ENCODE measurements at places on chromosomes 11 and 22. TPM values are rescaled to one million over a fixed set of nuclear protein-coding genes. Genes with fewer than 3 reads are reported as not detected.

ACTN3 gene
- not detected for polyA plus RNA-seq

UVRAG gene
- polyA plus RNA-seq, result 3.3 TPM

ADM2 gene
- polyA plus RNA-seq, result 4.8 TPM

ESAM gene
- polyA plus RNA-seq, result 9.4 TPM

RAB36 gene
- 7.3 TPM for polyA plus RNA-seq

OR4A16 gene
- not detected for polyA plus RNA-seq

RAB39A gene
- polyA plus RNA-seq, result 0.21 TPM

BCO2 gene
- polyA plus RNA-seq, result 3.4 TPM

KCNJ11 gene
- 9.9 TPM for polyA plus RNA-seq

SCARF2 gene
- polyA plus RNA-seq, result 1.2 TPM

RIMBP3C gene
- not detected for polyA plus RNA-seq

CELF1 gene
- polyA plus RNA-seq, result 29.5 TPM

TRIM6 gene
- 1.7 TPM for polyA plus RNA-seq

DNA sequence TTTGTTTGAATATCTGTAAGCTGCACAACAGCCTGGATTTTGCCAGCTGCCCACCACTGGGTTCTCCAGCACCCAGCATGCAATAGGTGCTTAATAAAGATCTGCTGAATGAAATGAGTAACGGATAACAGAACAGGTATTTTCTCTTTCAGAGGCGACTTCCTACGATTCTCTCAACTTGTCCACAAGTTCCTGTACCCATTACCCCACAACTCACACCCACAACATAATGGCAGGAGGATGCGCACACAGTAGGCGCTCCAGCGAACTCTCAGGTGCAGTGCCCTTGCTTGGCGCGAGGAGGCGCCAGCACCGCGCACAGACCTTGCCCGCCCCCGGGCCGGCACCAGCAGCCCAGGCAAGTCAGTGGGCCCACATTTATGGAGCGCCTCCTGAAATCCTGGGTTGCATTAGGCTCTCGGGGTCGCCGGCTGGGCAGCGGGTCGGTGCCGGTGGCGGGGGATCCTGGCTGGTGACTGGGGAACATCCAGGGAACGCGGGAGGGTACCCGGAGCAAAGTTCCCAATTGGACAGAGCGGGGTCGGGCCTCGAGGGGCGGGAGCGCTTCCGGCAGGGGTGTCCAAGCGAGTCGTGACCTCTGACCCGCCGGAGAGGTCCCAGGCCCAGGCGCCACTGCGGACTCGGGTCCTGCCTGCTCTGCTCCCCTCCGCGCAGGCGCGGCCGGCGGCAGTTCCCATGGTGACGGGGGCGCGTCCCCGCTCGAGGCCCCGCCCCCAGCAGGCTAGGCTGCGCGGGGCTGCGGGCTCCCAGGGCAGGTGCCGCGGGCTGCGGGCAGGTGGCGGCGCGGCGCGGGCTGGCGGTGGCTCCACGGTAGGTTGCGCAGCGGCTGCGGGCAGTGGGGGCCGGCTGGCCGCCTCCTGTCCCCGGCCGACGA, at the start of gene KIAA1671:
TSS of gene KIAA1671 (plus strand) at position 775 of the 895 bp plus-strand sequence. CDS start 75,284 bp downstream, outside the sequence.
- H3K27me3 ChIP-seq, result no peaks in the 10 kb centered on the region
- peak within 1 kb of the TSS; percentile 53 for H3K4me3 ChIP-seq
- peaks cover 12% of the 10 kb centered on the region for H3K4me1 ChIP-seq
- peak; percentile 97 for DNase-seq
- H3K36me3 ChIP-seq, result no peaks in the 10 kb centered on the region

- no peak for DNase-seq
- no peaks in the 10 kb centered on the region for H3K4me1 ChIP-seq
- no peak overlapping the region for H3K4me3 ChIP-seq
- no peak overlapping the region for H3K27ac ChIP-seq
Observed at GRCh38 chr22:49726701-49727101, 101.0 kb downstream of the BRD1 start.

- no peaks in the 10 kb centered on the region for H3K27me3 ChIP-seq
- no peak for DNase-seq
- no peak overlapping the region for H3K4me3 ChIP-seq
- H3K36me3 ChIP-seq, result no peaks in the 10 kb centered on the region
Observed at GRCh38 chr11:96361778-96362177, 18.8 kb upstream of the MAML2 start.

DNA sequence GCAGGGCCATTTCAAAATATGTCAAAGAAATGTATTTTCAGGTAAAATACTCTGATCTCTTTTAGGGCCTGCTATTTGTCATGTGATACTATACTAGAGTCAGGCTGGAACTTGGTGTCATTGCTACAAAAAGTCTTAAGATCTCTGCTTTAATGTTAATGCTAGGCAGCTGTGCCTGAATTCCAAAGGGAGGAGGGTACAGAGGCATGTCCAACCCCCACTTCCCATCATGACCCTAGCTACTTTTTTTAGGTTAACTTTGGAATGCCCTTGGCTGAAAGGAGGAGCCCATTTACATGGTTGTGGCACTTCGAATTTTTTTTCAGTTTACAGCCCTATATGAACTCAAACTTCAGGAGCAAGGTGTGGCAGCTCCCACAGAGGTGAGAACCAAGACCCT, 58.1 kb downstream of the OSBP2 start:
- H3K27me3 ChIP-seq, result no peaks in the 10 kb centered on the region
- H3K4me3 ChIP-seq, result no peak overlapping the region
- H3K4me1 ChIP-seq, result no peaks in the 10 kb centered on the region
- no peak overlapping the region for H3K27ac ChIP-seq
- no peaks in the 10 kb centered on the region for H3K36me3 ChIP-seq

DNA sequence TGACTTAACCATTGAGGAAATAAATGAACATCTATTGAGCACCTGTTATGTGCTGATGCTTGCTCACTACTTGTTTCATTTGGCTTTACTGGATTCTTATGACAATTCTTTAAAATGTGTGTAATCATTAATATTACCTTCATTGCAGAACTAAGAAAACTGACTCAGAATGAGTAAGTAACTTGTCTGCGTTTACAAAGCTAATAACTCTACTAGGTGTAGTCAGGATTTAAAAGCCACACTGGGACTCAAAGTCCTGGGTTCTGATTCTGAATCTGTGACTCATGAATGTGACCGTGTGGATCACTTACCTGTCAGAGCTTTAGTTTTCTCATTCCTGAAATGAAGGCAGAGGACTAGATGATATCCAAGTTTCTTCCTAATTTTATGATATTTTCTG, 23.4 kb upstream of the KIRREL3 start:
- H3K4me3 ChIP-seq, result no peak overlapping the region
- no peaks in the 10 kb centered on the region for H3K4me1 ChIP-seq
- H3K27me3 ChIP-seq, result peaks cover under 1% of the 10 kb centered on the region
- no peak overlapping the region for H3K27ac ChIP-seq
- no peaks in the 10 kb centered on the region for H3K36me3 ChIP-seq

DNA sequence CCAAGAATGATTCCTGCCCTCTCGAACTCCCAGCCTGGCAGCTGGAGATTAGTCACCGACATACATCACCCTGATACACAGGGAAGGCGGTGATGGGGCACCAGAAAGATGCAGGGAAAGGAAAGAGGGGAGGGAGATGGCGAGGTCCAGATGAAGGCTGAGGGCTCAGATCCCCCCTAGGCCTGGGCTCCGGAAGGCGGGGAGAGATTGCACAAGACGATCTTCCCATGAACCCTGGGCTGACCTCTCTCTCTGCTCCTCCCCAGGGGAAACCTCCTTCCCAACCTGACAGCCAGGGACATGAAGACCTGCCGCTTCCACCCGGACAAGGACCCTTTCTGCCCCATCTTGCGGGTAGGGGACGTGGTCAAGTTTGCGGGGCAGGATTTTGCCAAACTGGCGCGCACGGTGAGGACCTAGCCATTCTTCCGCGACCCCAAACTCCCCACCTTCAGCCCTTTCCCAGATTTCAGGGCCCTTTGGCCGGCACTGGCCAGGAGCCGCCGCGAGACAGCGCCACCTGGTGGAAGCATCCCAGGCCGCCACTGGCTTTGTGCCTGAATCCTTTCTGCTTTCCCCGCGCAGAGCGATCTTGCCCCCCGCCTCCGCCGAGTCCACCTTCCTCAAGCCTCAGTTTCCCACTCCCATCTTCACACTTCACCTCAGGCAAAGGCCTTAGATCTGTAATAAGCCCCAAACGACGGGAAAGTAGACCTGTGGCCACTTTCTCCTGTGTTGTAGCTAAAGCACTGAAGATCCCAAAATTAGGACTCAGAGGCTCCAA, 11.5 kb downstream of the P2RX3 start:
- H3K27ac ChIP-seq, result no peak overlapping the region
- H3K36me3 ChIP-seq, result no peaks in the 10 kb centered on the region
- H3K4me3 ChIP-seq, result no peak overlapping the region
- no peaks in the 10 kb centered on the region for H3K27me3 ChIP-seq
- DNase-seq, result peak; percentile 39
- peaks cover 5% of the 10 kb centered on the region for H3K4me1 ChIP-seq

- no peak overlapping the region for H3K27ac ChIP-seq
- no peaks in the 10 kb centered on the region for H3K36me3 ChIP-seq
- no peak overlapping the region for H3K4me3 ChIP-seq
- H3K4me1 ChIP-seq, result peaks cover 3% of the 10 kb centered on the region
- DNase-seq, result no peak
Observed at GRCh38 chr11:76513654-76514034, 68.8 kb downstream of the EMSY start.

DNA sequence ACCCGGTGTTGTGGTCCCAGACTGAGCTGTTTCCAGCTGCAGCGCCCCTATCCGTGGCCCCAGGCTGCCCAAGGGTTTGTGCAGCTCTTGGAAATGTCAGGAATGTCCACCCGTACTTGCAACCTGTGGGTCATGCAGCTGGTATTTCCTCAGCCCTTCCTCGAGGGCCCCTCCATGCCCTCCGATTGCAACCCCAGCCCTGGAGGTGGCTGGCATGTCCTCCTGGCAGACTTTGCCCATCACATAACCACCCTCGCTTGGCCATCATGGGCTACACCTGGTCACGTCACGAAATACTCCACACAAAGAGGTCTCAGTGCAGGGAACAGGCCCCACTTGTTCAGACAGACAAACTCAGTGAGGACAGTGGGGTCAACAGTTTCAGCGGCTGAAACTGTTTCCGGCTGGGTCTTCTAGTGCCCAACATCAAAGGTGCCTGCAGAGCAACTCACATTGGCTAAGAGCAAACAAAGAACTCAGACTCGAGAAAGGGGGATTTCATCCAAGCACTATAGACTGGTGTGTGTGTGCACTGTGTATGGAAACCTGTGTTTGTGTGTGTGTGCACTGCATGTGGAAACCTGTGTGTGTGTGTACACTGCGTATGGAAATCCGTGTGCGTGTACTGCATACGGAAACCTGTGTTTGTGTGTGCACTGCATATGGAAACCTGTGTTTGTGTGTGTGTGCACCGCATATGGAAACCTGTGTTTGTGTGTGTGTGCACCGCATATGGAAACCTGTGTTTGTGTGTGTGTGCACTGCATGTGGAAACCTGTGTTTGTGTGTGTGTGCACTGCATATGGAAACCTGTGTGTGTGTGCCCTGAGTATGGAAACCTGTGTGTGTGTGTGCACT, 72.8 kb upstream of the CCND1 start:
- H3K27me3 ChIP-seq, result no peaks in the 10 kb centered on the region
- H3K4me1 ChIP-seq, result no peaks in the 10 kb centered on the region
- no peak overlapping the region for H3K27ac ChIP-seq

DNA sequence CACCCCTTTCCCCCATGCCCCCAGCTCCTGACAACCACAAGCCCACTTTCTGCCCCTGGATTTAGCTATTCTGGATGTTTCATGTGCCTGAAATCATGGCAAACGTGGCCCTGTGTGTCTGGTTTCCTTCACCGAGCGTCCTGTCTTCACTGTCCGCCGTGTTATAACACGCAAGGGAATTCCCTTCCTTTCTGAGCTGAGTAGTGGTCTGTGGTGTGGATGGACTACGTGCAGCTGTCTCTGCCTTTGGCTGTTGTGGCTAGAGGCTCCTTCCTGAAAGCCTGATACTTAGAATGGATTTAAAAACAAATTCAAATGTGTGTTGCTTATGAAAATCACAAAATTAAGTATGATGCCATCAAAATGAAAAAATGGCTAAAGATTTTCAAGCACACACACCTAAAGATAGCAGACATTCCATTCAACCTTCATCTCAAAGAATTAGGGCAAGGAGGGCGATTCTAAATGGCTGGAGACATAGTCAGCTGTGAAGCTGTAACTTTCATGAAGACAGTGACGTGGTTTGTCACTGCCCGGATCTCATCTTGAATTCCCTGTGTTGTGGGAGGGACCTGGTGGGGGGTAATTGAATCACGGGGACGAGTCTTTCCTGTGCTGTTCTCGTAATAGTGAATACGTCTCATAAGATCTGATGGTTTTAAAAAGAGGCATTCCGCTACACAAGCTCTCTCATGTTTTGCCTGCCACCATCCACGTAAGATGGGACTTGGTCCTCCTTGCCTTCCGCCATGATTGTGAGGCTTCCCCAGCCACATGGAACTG, 30.5 kb downstream of the KCNQ1 start:
- H3K36me3 ChIP-seq, result no peaks in the 10 kb centered on the region
- no peak overlapping the region for H3K27ac ChIP-seq
- H3K4me1 ChIP-seq, result no peaks in the 10 kb centered on the region
- DNase-seq, result no peak
- no peak overlapping the region for H3K4me3 ChIP-seq

- no peaks in the 10 kb centered on the region for H3K36me3 ChIP-seq
- H3K27me3 ChIP-seq, result peaks cover 9% of the 10 kb centered on the region
- H3K4me3 ChIP-seq, result no peak overlapping the region
- no peak overlapping the region for H3K27ac ChIP-seq
Observed at GRCh38 chr11:31986201-31986889, 104.5 kb upstream of the RCN1 start.

DNA sequence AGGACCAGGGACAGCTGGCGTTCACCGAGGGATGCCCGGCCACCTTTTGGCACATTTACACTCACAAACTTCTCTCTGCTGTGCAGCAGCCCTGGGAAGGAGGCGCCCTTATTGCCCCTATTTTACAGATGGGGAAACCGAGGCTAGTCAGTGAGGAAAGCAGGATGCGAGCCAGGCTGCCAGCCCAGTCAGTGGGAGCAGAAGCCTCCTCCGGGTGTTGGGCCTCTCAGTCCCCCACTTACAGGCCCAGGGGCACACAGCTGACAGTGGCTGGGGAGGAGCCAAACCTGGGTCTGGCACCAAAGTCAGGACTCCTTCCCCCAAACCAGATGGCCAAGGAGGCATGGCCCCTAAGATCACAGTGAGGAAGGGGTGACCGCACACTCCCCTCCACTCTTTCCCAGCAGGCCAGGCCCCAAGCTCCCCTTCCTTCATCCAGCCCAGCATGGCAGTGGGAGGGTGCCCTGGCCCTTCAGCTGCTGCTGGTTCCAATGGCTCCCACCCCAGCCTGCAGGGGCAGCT, 121.4 kb upstream of the ANO1 start:
- no peak overlapping the region for H3K4me3 ChIP-seq
- no peaks in the 10 kb centered on the region for H3K36me3 ChIP-seq
- DNase-seq, result no peak
- no peaks in the 10 kb centered on the region for H3K4me1 ChIP-seq

- no peak overlapping the region for H3K4me3 ChIP-seq
- no peak for DNase-seq
- H3K27me3 ChIP-seq, result no peaks in the 10 kb centered on the region
- H3K4me1 ChIP-seq, result no peaks in the 10 kb centered on the region
- H3K27ac ChIP-seq, result no peak overlapping the region
Observed at GRCh38 chr22:43036282-43036829, 21.4 kb upstream of the PACSIN2 start.

- H3K27ac ChIP-seq, result no peak overlapping the region
- no peak overlapping the region for H3K4me3 ChIP-seq
Observed at GRCh38 chr11:114447444-114447843, 8.2 kb downstream of the REXO2 start.

Data from pancreas (tissue), 10 donors.